ENCODE measurements at places on chromosomes 5 and 9.

DNA sequence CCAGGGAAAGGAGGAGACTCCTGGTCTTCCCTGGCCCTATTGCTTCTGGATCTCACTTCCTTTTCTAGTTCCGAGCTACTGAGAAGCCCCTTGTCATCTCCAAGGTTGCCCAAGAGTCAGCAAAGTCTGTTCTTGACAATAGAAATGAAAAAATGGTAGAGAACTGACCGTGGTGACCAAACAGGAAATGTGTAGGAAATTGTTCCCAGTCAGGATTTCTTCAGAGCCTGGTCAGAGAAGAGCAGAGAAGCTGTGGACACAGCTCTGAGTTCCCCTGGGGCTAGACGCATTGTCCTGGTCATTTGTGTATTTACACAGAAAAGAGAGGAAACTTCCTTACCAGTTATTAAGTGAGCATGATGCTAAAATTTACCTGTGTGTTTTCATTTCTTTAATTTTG lies 35.6 kb downstream of the S1PR3 start:
- peak; percentile 78 for DNase-seq

- DNase-seq: no peak
Measured at GRCh38 chr5:152406082-152406481, 1.0 kb upstream of the NMUR2 start.

- DNase-seq: peak; percentile 44
Measured at GRCh38 chr5:50967563-50968355, 301.3 kb downstream of the PARP8 start.

- peak; percentile 38 for DNase-seq
Measured at GRCh38 chr9:98074115-98074990, 17.8 kb downstream of the NANS start.

GRCh38 chr9:22035591-22036011 lies 26.5 kb upstream of the CDKN2B start:
- no peak for DNase-seq

DNA sequence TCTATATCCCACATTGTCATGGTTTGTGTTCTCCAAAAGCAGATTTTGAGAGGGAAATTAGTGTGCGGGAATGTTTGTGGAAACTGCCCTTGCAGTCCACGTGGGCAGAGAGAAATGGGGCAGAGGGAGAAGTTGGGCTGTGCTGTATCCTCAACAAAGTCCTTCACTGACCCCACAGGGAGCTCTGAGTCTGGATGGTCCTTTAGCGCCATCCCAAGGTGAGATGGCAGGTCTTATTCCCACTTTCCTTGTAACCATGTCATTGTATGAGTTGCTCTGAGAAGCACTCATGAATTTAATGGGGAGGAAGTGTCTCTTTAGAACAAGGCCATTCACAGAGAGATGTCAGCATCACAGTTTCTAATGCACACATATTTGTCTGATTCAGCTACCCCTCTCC lies 127.1 kb downstream of the ANKRD18B start:
- DNase-seq: no peak

GRCh38 chr5:137619191-137619870 lies 116.6 kb downstream of the KLHL3 start:
- no peak for DNase-seq

DNA sequence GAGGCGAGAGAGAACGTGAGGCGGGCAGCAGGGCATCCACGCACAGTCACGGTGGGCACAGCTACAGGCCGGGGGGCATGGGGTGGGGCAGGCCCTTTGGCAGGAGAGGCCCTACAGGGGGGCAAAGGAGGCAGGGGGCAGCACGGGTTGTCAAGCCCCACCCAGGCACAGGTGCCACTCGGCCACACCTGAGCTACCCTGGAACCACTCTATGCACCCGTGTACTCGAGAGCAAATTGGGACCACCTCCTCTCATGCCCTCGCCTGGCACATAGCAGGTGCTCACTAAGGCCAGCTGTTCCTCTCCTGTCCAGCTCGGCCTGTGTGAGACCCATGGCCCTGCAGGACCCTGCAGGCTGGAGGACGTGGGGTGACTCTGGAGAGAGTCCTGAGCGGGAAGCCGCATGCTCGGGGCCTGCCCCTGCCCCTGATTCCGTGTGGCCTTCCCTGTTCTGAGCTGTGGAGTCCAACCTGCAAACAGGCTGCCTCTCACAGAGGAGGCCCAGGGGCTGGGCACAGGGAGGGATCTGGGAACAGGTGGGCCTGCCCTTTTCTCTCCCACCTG lies 31.4 kb upstream of the SARDH start:
- no peak for DNase-seq

GRCh38 chr5:180522330-180522729 lies 28.2 kb downstream of the CNOT6 start:
- DNase-seq: no peak

DNA sequence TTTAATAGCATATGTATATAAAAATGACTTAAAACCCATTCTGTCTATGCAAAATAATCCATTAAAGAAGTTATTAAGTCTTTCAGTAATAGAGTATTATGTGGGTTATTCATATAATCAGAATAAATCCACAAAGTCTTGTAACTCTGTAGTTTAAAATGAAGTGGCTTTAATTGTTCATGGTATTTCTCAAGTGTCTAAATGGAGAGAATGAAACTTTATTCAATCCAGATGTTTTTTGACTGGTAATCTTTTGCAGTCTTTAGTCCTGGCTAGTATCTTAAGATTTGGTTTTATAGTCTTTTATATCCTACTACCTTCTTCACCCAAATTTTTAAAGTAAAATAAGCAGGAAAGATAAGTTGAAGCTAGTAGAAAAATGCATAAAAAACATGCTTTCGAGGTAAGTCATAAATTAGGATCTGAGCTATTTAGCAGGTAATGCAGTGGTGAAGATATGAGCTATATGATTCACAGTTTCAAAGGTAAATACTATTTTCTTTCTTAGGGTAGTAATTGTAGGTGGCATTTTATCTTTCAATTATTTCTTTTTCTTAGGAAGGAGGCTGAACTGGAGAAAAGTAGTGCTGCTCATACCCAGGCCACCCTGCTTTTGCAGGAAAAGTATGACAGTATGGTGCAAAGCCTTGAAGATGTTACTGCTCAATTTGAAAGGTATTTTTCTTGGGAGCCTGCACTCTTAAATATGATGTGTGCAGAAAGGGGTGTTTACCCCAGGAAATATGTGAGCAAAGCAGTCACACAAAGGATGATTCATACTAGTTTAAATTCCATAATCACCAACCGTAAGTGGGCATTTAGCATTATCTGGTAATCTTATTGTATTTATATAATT lies 17.9 kb downstream of the HMMR start:
- DNase-seq: no peak

- DNase-seq: no peak
Measured at GRCh38 chr5:139461698-139462097, 845 bp downstream of the ECSCR start.

DNA sequence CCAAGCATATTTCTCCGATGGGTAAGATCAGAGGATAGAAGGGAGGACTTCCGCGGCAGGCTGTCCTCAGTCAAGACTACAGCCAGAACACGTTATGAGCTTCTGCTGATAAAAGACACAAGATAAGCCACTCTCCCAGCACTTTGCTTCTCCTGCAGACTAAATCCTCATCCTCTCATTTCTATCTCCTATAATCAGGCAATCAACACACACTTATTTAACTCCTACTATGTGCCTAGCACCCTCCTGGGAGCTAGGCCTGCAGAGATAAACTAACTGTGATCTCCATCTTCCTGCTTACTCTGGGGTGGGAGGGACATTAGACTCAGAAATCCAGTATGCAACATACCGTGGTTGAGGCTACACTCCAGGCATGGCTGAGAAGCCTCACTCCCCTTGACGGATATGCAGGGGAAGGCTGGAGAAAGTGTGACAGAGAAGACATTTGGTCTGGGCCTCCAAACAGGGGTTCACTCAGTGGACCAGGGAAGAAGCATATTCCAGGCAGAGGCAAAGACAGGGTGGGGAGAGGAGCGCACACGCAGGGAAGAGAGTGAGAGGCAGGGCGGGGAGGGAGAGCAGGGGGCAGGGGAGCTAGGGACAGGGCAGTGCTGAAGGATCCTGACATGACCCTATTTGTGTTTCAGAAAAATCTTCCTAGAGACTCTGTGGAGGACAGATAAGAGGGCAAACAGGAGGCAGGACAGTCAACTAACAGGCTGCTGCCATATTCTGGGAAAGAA lies 274.1 kb downstream of the DENND1A start:
- no peak for DNase-seq

- peak; percentile 60 for DNase-seq
Measured at GRCh38 chr9:107810461-107810961, 320.9 kb upstream of the KLF4 start.

GRCh38 chr9:127229691-127230417 lies 34.7 kb upstream of the GARNL3 start:
- no peak for DNase-seq

- peak; percentile 59 for DNase-seq
Measured at GRCh38 chr9:98536542-98537173, 172.1 kb downstream of the GABBR2 start.

GRCh38 chr5:162657076-162657475 lies 589.5 kb downstream of the GABRG2 start:
- no peak for DNase-seq

DNA sequence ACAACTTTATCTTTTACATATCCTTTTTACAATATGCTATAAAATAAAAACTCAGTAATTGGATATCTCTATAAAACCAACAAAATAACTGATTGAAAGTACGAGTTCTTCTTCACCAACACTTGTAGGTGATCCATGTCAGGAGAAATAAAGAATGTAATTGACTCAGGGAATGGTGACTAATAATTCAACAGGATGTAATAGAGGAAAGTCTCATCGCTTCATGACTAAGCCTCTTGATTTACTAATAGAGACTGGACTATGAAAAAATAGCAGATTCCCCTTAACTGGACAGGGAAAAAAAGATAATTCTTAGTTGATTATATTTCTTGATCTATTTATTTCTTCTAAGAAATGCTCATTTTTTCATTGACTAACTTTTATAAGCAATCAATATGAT lies 507.7 kb upstream of the PTGER4 start:
- peak; percentile 16 for DNase-seq

DNA sequence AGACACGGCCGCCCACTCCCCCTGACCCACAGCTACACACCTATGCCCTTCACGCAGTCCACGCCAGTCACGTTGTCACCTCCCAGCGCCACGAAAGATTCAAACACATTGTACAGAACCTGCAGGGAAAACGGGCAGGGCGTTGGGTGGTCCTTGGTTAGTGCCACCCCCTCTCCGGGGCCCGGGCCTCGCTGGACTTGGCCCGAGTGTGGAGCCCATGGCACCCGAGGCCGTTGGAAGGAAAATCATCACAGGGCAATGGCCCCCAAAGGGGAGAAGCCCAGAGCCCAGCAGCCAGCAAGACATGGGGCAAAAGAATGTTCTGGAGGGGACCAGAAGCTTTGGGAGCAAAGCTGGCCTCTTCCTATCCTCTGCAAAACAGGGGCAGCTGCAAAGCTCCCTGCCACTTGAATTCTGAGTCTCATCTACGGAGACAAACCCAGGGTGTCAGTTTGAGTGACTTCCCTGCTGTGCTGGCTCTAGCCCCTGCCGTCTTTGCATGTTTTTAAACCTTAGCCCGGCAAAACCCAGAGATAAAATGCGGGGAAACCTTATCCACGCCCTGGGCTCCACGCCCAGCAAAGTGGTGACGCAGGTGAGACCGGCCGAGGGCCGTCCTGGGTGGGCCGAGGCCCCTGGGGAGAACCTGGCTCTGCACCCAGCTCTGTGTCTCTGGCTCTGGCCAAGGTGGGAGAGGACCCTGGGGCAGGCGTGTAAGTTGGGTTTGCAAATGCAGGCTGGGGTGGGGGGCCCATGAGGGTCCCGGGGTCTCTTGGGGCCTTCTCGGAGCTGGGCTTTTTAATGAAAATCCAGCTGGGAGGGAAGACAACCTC lies 38.9 kb downstream of the SLC9A3 start:
- no peak for DNase-seq

- DNase-seq: no peak
Measured at GRCh38 chr9:129328355-129329042, 150.4 kb upstream of the IER5L start.

DNA sequence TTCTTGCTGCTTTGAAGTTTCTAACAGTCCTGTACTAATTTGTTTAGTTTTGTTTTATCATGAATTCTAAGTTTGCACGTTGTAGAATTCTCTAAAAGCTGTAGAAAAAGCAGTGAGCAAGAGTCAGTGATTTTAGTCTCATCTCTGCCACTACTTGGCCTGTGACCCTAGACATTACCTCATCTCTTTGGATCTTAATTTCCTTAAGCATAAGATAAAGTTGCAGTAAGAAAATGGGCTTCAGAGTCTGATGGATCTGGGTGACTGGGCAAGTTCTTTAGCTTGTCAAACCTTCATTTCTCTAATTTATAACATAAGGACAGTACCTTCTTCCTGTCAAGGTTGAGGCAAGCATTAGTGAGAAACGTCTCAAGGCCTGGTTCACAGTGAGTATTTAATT lies 247.9 kb downstream of the DMRT2 start:
- DNase-seq: no peak

DNA sequence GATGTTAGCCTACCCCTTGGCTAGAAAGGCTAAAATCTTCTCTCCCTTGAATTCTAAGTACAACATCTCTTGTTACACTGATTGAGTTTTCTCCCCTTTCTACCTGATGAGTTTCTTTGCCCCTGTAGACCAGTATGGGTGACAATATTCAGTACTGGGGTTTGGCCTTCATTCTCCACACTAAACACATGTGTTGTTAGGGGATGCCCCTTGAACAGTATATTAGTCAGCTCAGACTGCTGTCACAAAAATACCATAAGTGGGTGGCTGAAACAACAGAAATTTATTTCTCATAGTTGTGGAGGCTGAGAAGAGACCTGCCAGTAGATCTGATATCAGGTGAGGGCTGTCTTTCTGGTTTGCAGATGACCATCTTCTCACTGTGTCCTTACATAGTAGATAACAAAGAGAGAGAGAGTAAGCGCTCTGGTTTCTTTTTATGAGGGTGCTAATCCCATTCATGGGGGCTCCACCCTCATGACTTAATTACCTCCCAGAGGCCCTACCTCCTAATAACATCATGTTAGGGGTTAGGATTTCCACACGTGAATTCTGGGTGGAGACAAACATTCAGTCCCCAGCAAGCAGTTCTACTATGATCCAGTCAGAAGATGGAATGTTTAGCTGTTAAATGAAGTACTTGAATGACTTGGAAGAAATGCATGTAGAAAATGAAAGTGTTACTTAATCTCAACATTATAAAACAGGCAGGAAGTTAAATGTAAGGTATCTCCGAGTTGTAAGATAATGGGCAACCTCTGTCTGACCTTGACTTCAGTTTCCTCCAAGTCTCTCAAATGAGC lies 17.5 kb downstream of the VLDLR start:
- DNase-seq: no peak

- no peak for DNase-seq
Measured at GRCh38 chr5:125261505-125262250, 515.2 kb upstream of the ZNF608 start.

- no peak for DNase-seq
Measured at GRCh38 chr5:146366904-146367303, 28.3 kb downstream of the POU4F3 start.

- DNase-seq: no peak
Measured at GRCh38 chr5:151912360-151912759, 12.3 kb downstream of the GLRA1 start.
